ENCODE measurements at places on chromosomes 16 and 17.
A peak's percentile ranks its signal among the peaks of the same experiment; 100 is the strongest.

DNA sequence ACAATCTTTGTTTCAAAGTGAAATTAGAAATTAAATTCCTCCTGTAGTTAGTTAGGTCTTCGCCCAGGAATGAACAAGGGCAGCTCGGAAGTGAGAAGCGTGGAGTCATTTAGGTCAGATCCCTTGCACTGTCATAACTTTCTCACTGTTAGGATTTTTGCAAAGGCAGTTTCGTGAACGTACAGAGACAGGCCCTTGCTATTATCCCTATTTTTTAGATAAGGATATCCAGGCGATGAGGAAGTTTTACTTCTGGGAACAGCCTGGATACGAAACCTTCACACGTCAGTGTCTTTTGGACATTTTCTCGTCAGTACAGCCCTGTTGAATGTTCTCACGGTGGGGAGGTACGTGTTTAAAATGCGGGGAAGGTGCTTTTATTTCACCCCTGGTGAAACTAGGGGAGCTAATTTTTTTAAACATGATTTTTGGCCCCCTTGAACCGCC is 318 bp upstream of the RBL2 start:
- peak overlapping the region; percentile 74 for H3K4me3 ChIP-seq
- H3K4me1 ChIP-seq, result peaks cover 36% of the 10 kb centered on the region
- peaks cover 4% of the 10 kb centered on the region for H3K27me3 ChIP-seq
- H3K27ac ChIP-seq, result peak overlapping the region; percentile 91
- no peak for DNase-seq

DNA sequence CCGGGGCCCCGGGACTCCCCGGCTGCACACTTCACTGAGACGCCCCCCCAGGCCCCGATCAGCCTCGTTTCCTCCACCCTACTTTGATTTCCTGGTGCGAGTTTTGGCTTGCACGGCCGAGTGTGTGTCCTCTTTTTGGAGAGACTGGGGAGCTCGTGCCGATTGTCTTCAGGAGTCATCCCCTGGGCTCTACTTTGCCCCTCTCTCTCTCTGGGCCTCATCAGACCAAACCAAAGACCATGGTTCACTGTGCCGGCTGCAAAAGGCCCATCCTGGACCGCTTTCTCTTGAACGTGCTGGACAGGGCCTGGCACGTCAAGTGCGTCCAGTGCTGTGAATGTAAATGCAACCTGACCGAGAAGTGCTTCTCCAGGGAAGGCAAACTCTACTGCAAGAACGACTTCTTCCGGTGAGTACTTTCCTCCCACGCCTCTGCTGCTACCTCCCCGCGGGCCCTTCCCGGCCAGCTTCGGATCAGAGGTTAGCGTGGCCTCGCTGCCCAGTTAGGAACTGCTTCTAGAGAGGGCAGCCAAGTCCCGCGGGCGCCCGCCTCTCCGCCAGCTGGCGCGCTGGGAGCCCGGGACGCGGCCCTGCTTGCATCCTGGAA is 787 bp downstream of the LHX1 start:
- peak overlapping the region; percentile 53 for H3K4me3 ChIP-seq
- H3K27me3 ChIP-seq, result peaks cover 83% of the 10 kb centered on the region
- DNase-seq, result no peak
- peak overlapping the region; percentile 61 for H3K27ac ChIP-seq

DNA sequence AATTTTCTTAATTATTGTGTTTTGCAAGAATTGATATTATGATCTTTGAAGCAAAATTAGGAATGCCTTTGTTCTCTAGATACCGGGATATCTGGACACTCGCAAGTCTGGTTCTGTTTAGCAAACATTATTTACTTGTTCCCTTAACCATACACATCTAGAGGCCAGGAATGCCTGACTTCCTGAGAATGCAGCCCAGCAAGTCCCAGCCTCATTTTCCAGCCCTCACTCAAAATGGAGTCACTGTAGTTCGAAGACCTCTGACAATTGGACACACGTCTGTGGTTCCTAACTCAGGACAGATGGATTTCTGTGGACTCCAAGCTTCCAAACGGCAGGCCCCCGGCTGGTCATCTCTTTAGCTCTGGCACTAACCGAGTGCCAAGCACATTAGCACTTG is 355.4 kb upstream of the RBFOX1 start:
- no peak overlapping the region for H3K4me3 ChIP-seq
- H3K4me1 ChIP-seq, result no peaks in the 10 kb centered on the region
- H3K27ac ChIP-seq, result no peak overlapping the region
- DNase-seq, result no peak

DNA sequence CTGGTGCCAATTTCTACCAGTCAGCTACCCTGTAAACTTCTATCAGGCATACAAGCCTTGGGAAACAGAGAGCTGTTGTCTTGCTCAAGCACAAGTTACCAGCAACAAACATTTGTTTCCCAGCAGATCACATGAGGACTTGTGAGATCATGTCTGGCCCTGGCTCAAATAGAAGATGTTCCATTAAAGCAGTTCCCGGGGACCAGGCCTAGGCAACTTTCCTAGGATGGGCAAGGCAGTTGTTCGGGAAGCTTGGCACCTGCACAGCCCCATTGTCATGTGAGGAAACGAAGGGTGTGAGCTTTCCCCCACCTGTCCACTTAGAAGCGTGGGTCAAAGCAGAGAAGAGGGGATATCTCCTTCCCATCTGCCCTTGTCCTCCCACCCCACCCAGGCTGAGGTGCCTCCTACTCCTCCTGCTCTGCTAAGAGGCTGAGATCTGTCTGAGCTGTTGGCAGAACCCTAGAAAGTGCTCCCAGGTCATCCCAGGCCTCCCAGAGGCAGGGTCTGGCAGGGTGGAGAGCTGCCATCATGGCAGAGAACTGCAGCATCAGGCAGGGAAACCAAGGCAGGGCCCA is 11.2 kb upstream of the SLC47A2 start:
- H3K27me3 ChIP-seq, result peaks cover 7% of the 10 kb centered on the region
- no peak overlapping the region for H3K27ac ChIP-seq
- no peak for DNase-seq

GRCh38 chr17:19720631-19721426 is 4.4 kb upstream of the SLC47A2 start:
- H3K27ac ChIP-seq, result no peak overlapping the region
- no peak for DNase-seq
- H3K4me3 ChIP-seq, result no peak overlapping the region
- H3K27me3 ChIP-seq, result peaks cover 3% of the 10 kb centered on the region
- no peaks in the 10 kb centered on the region for H3K36me3 ChIP-seq
- H3K4me1 ChIP-seq, result peaks cover 12% of the 10 kb centered on the region

DNA sequence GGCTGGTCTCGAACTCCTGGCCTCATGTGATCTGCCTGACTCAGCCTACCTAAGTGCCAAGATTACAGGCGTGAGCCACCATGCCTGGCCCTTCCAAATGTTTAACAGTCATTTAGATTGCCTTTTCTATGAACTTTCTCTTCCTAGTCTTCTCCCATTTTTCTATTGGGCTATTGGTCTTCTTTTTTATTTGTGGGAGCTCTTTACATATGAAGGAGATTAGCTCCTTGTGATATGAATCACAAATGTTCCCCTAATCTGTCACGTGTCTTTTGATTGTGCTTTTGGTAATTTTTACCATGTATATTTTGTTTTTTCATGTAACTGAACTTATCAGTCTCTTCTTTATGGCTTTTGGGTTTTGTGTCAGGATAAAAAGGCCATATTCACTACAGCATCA is 11.9 kb downstream of the ADCY7 start:
- H3K4me3 ChIP-seq, result peak overlapping the region; percentile 57

- no peaks in the 10 kb centered on the region for H3K36me3 ChIP-seq
- no peaks in the 10 kb centered on the region for H3K27me3 ChIP-seq
- DNase-seq, result no peak
- peaks cover 31% of the 10 kb centered on the region for H3K4me1 ChIP-seq
- no peak overlapping the region for H3K4me3 ChIP-seq
Measured at GRCh38 chr17:82218349-82219075, 5.9 kb upstream of the CCDC57 start.

DNA sequence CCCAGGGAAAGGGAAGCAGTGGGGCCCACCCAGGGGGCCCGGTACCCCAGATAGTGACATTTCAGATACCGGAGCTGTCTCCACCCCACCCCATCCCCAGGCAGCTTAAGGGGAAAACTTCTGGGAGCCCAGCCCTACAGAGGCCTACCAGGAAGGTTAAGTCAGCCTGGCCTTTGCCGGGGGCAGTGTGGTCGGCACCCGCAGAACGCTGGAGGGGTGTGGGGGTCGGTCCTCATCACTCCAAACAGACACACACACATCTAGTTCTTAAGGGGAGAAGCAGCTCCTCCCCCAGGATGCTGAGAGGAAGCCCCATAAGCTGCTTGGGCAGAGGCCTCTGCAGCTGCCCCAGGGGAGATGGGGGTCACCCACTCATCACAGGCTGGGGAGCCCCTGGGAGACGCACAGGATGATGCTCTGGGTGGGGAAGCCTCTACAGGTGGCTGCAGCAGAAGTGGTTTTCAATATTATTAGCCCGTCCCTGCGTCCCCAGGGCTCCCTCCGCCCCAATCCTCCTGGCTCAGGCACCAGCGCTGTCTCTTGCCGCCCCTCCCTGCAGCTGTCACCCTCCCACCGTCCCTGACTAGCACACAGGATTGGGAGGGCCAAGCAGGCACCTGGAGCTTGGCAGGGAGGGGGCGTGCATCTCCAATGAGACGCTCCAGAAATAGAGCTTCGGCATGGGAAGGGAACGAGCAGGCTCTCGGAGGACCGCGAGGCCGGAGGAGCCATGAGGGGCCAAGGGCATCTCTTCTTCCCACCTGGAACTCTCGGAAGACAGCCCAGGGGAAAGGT is 1.4 kb upstream of the ABR start:
- DNase-seq, result no peak
- H3K27me3 ChIP-seq, result peaks cover 11% of the 10 kb centered on the region
- no peaks in the 10 kb centered on the region for H3K36me3 ChIP-seq
- no peak overlapping the region for H3K27ac ChIP-seq

- peaks cover 26% of the 10 kb centered on the region for H3K4me1 ChIP-seq
- H3K36me3 ChIP-seq, result no peaks in the 10 kb centered on the region
- H3K27ac ChIP-seq, result no peak overlapping the region
- no peak for DNase-seq
- H3K4me3 ChIP-seq, result peak overlapping the region; percentile 60
- H3K27me3 ChIP-seq, result peaks cover 36% of the 10 kb centered on the region
Measured at GRCh38 chr16:57283214-57283958, 1.1 kb downstream of the PLLP start.

GRCh38 chr17:3558603-3559269 is 1.1 kb upstream of the TRPV3 start:
- H3K27ac ChIP-seq, result no peak overlapping the region
- H3K4me3 ChIP-seq, result no peak overlapping the region
- H3K27me3 ChIP-seq, result no peaks in the 10 kb centered on the region

GRCh38 chr16:53346-54236 is at the start of the genes POLR3K and SNRNP25:
Gene POLR3K, minus strand, starts transcription at chr16:53608. Its CDS starts 22 bp downstream, at chr16:53586.
Gene SNRNP25, plus strand, starts transcription at chr16:53828. Its CDS starts 189 bp downstream, at chr16:54017.
- H3K36me3 ChIP-seq, result peaks cover 27% of the 10 kb centered on the region
- peaks cover 34% of the 10 kb centered on the region for H3K4me1 ChIP-seq
- H3K27ac ChIP-seq, result peak within 1 kb of the TSS; percentile 86
- H3K4me3 ChIP-seq, result peak within 1 kb of the TSS; percentile 98
- H3K27me3 ChIP-seq, result no peaks in the 10 kb centered on the region

DNA sequence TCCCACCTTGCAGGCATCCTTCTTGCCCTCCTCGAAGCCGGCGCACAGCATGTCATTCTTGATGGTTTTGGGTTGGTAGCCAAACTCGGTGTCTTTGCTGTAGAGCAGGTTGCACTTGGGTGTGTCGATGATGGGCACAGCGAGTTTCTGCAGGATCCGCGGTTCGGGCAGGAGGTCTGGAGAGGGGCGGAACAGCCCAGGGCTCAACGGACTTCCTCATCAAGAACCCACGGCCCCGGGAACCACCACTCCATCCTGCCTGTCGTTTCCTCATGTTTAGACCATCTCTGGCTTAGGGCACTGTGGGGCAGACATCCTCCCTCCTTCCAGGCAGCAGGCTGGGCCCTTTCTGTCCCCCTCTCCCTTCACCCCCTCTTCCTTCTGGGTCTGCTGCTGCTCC is 6.5 kb downstream of the PRSS27 start:
- peaks cover 6% of the 10 kb centered on the region for H3K4me1 ChIP-seq
- peaks cover 1% of the 10 kb centered on the region for H3K36me3 ChIP-seq
- H3K4me3 ChIP-seq, result no peak overlapping the region
- no peak overlapping the region for H3K27ac ChIP-seq
- DNase-seq, result no peak

GRCh38 chr17:81543339-81543675 is 8.8 kb downstream of the FAAP100 start:
- DNase-seq, result no peak
- peaks cover 8% of the 10 kb centered on the region for H3K36me3 ChIP-seq

DNA sequence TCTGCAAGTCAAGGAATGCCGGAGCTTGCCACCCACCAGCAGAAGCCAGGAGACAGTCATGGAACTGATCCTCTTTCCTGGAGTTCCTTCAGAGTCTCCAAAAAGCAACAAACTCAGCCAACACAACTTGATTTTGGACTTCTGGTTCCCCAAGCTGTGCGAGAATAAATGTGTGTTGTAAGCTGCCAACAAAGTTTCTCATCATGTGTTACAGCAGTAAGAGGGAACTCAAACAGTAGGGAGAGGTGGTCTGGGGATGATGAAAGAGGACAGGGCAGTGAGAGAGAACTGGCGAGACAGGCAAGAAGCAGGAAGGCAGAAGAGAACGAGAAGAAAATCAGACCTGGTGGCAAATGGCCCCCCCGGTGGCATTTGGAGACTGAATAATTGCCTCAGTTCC is 204.9 kb downstream of the MAF start:
- no peak overlapping the region for H3K27ac ChIP-seq
- peaks cover 3% of the 10 kb centered on the region for H3K4me1 ChIP-seq
- no peak overlapping the region for H3K4me3 ChIP-seq
- H3K27me3 ChIP-seq, result no peaks in the 10 kb centered on the region
- H3K36me3 ChIP-seq, result no peaks in the 10 kb centered on the region
- DNase-seq, result no peak

GRCh38 chr17:31418773-31419350 is 27.4 kb downstream of the RAB11FIP4 start:
- no peak for DNase-seq
- H3K4me1 ChIP-seq, result no peaks in the 10 kb centered on the region
- H3K27ac ChIP-seq, result no peak overlapping the region
- peaks cover 6% of the 10 kb centered on the region for H3K27me3 ChIP-seq
- no peak overlapping the region for H3K4me3 ChIP-seq

- H3K36me3 ChIP-seq, result peaks cover 20% of the 10 kb centered on the region
- no peak for DNase-seq
- H3K4me3 ChIP-seq, result no peak overlapping the region
Measured at GRCh38 chr16:84509032-84509950, 4.8 kb upstream of the MEAK7 start.

GRCh38 chr17:71825687-71826086 is 295.1 kb upstream of the SOX9 start:
- H3K36me3 ChIP-seq, result no peaks in the 10 kb centered on the region
- H3K27me3 ChIP-seq, result no peaks in the 10 kb centered on the region
- no peak overlapping the region for H3K4me3 ChIP-seq
- DNase-seq, result no peak
